Neural crest cell (in vitro differentiated cells): ENCODE measurements at places on chromosomes 6 and 20. TPM values are rescaled to one million over a fixed set of nuclear protein-coding genes. Genes with fewer than 3 reads are reported as not detected.
A peak's percentile ranks its signal among the peaks of the same experiment; 100 is the strongest.

The LST1 gene
- total RNA-seq, result not detected in 2 replicates

The BPI gene
- not detected in 2 replicates for total RNA-seq

The TAGAP gene
- total RNA-seq, result not detected in 2 replicates

The PPP1R14C gene
- total RNA-seq, result 7.0 and 7.3 TPM in 2 replicates

The TREML1 gene
- total RNA-seq, result not detected in 2 replicates

The RAB23 gene
- 20.1 and 21.1 TPM in 2 replicates for total RNA-seq

The ZKSCAN3 gene
- total RNA-seq, result 11.5 and 12.1 TPM in 2 replicates

The EFCAB8 gene
- total RNA-seq, result 0.26 TPM in 1 of 2 replicates, not detected in the other

The MLN gene
- not detected in 2 replicates for total RNA-seq

The ERVFRD-1 gene
- not detected in 2 replicates for total RNA-seq

DNA sequence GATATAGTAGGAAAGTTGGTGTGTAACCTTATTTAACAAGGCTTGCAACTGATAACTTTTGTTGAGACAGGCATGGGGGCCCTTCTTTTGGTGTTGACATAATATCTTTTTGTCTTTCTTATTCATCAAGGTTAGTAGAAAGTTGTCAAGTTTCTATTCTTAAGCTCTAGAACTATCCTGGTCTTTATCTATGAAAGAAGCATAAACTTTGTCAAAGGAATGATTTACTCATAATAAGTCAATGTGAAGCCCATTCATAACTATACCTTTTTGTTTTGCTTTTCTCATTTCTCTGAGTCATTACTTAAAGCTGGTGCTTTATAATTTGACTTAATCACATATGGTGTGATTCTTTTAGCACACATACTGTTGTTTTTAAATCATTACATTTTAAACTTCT is 312.4 kb downstream of the UTRN start:
- H3K36me3 ChIP-seq, result peaks cover 30% of the 10 kb centered on the region
- H3K4me3 ChIP-seq, result no peak overlapping the region
- H3K4me1 ChIP-seq, result no peaks in the 10 kb centered on the region

DNA sequence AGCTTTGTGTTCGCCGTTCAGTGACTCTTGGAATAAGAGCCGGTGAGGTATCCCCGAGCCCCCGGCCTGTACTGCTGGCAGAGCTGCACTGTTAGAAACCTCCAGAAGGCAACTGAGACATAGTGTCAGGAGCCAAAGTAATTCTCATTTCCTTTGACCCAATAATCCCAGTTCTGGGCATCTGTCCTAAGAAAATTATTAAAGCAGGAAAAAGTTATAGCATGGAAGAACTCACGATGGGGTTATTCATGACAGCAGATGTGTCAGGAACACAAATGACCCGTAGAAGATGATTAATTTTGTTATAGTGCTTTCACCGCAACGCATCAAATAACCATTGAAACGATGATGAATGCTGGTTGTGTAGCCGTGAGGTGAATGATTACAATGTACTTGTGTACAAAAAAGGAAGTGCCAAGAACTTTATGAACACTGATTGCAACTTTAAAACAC is 20.3 kb downstream of the CYP21A2 start:
- no peak for DNase-seq
- H3K4me3 ChIP-seq, result no peak overlapping the region
- H3K27ac ChIP-seq, result peak overlapping the region; percentile 62
- no peaks in the 10 kb centered on the region for H3K27me3 ChIP-seq

DNA sequence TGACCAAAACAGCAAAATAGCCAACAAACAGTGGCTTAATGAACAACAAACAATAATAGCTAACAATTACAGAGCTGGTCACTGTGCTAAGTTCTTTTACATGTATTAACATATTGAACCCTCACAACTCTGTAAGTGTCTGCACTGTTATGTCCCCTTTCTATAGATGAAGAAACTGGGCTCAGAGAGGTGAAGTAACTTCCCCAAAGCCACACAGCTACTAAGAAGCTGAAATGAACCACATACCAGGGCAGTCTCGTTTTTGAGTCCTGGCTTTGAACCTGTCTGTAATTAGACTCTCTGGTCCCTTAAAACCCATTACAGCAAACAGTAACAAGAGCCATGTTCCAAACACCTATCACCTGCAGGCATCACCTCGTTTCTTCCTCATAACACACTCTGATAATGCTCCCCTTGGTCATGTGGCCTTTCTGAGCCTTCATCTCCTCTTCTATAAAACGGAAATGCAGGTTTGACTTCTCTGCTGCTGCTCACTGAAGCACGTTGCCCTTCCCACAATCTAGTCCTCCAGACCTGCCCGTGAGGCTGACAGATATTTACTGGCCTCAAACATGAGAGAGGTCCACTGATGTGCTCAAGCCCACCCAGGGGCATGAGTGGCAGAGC is 23.3 kb downstream of the KCNK15 start:
- peaks cover 25% of the 10 kb centered on the region for H3K27me3 ChIP-seq
- H3K36me3 ChIP-seq, result no peaks in the 10 kb centered on the region
- peaks cover 4% of the 10 kb centered on the region for H3K4me1 ChIP-seq
- no peak overlapping the region for H3K4me3 ChIP-seq
- H3K27ac ChIP-seq, result no peak overlapping the region
- no peak for DNase-seq

DNA sequence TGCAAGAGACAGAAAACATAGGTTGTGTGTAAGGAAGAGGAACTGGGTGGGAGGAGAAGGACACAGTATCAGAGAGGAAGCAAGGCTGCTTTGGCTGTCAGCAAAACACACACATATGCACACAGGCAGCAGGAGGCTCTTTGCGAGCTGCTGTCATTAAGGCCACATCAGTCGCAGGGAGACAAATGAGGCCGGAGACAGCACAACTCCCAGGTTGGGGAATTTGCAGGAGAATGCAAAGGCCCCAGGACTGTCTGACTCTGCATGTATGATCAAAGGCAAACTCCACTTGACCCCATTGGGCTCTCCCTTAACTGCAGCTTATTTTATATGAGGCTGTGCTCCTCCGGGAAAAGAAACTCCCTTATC is 35.3 kb downstream of the METTL24 start:
- no peak overlapping the region for H3K4me3 ChIP-seq
- no peak overlapping the region for H3K27ac ChIP-seq
- no peaks in the 10 kb centered on the region for H3K27me3 ChIP-seq
- H3K4me1 ChIP-seq, result peaks cover 25% of the 10 kb centered on the region
- no peaks in the 10 kb centered on the region for H3K36me3 ChIP-seq

DNA sequence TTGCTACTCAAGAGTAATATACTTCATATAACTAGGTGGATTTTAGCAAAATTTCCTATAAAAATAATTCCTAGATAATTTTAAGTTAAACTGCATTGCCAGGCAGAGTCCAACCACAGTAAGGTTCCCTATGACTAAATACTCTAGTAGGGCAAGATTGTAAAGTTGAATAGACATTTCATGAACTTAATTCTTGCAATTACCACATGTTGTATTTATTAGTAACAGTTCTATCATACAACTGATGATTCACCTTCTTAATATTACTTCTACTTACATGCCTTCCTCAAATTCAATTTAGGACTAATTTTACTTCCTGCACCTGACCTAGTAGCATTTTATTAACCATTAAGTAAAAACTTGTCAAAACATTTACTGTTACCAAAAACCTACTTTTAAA is 266.7 kb upstream of the THEMIS start:
- no peaks in the 10 kb centered on the region for H3K4me1 ChIP-seq
- no peak overlapping the region for H3K27ac ChIP-seq
- H3K27me3 ChIP-seq, result no peaks in the 10 kb centered on the region
- H3K36me3 ChIP-seq, result no peaks in the 10 kb centered on the region

- H3K36me3 ChIP-seq, result peaks cover 12% of the 10 kb centered on the region
- no peak overlapping the region for H3K27ac ChIP-seq
- no peak overlapping the region for H3K4me3 ChIP-seq
- no peaks in the 10 kb centered on the region for H3K27me3 ChIP-seq
Observed at GRCh38 chr20:62381202-62381797, 5.6 kb upstream of the RPS21 start.

DNA sequence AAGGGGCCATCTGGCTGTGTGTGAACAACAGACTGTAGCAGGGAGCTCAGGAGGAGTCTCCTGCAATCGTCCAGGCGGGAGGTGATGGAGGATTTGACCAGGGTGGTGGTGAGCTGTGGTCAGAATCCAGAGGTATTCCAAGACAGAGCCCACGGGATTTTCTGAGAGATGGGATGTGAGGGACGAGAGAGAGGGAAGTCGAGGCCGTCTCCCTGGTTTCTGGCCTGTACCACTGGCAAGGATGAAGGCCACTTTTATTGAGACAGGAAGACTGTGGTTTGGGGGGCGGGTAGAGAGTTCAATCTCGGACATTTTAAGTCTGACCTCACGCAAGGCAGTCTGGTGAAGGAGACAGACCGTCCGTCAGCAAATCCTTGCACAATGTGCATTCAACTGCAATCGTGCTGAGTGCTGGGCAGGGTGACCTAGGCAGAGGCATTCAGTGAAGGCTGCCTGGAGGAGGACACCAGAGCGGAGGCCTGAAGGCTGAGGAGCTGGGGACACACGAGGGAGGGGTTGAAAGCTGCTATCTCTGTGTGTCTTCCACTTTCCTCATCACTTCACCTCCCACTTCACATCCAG is 53.9 kb downstream of the PREX1 start:
- no peaks in the 10 kb centered on the region for H3K27me3 ChIP-seq
- H3K4me3 ChIP-seq, result no peak overlapping the region
- peaks cover 43% of the 10 kb centered on the region for H3K4me1 ChIP-seq
- DNase-seq, result no peak

DNA sequence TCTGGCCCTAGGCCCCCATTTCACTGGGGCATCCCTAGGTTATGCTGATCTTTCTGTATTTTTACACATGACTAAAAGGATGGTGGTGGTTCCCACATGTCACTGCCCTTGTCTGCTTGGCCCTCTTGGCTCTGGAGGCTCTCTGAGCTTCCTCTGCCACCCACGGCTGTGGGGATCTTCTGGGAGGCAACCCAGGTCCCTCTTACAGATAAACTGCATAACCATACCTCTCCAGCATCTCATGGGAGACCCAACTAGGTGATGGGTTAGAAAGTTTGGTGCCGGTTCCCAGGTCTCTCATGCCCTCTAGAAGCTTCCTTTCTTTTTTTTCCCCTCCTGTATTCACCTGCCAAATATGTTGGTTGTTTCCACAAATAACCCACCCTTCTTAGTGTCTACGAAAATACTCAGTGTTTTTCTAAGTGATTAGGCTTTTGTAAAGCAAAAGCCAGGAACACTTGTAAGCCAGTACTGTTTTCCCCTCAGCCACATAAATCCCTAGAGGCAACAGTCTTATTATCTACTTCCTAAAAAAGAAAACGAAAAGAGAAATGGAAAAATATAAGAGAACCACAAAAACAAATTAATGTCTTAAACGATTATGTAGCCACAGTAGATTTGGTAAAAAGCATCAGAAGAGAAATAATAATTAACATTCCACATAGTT is 71.7 kb upstream of the SMLR1 start:
- no peak overlapping the region for H3K27ac ChIP-seq
- H3K4me1 ChIP-seq, result no peaks in the 10 kb centered on the region
- no peaks in the 10 kb centered on the region for H3K36me3 ChIP-seq
- no peak for DNase-seq
- H3K27me3 ChIP-seq, result no peaks in the 10 kb centered on the region

GRCh38 chr6:15755526-15755925 is 92.7 kb upstream of the DTNBP1 start:
- no peaks in the 10 kb centered on the region for H3K4me1 ChIP-seq
- no peak overlapping the region for H3K27ac ChIP-seq
- H3K4me3 ChIP-seq, result no peak overlapping the region
- no peaks in the 10 kb centered on the region for H3K27me3 ChIP-seq

- no peak overlapping the region for H3K4me3 ChIP-seq
- H3K36me3 ChIP-seq, result no peaks in the 10 kb centered on the region
- peaks cover 16% of the 10 kb centered on the region for H3K27me3 ChIP-seq
- peaks cover 19% of the 10 kb centered on the region for H3K4me1 ChIP-seq
Observed at GRCh38 chr6:142942238-142942637, 2.7 kb downstream of the HIVEP2 start.

GRCh38 chr6:34053721-34054120 is 92.2 kb downstream of the GRM4 start:
- DNase-seq, result no peak
- H3K4me3 ChIP-seq, result no peak overlapping the region
- no peaks in the 10 kb centered on the region for H3K4me1 ChIP-seq
- H3K36me3 ChIP-seq, result no peaks in the 10 kb centered on the region

DNA sequence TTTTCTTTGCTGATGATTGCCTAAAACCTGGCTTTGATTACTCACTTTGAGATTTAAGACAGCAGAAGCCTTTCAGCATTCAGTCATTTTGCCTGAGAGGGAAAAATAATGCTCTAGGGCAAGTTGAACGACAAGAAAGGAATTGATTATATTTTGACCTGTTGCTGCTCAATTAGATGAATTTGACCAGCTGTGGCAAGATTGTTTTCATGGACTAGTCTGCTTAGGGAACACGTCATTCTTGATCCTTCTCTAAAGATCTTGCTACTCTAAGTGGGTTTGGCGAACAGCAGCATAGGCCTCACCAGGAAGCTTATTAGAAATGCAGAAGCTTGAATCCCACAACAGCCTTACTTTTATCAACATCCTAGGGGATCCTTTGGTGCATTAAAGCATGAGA is 59.7 kb upstream of the PHACTR1 start:
- DNase-seq, result no peak
- H3K36me3 ChIP-seq, result no peaks in the 10 kb centered on the region

DNA sequence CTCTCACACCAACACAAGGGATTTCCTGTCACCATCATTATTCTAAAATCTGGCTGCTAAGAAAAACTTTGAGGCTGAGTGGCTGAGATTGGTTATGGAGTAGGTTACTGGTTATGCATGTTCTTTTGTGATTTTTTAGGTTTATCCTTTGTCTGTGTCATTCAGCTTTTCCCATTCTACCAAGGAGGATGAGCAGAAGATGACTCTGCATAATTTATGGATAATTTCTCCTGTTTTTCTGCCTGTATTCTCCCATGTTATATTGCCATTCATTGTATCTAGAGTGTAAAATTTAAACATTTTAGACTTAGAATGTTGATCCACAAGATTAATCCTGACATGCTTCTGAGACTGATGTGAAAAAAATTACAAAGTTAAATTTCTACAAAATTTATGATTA is 67.8 kb downstream of the SOBP start:
- peaks cover 45% of the 10 kb centered on the region for H3K4me1 ChIP-seq
- no peak overlapping the region for H3K27ac ChIP-seq
- H3K27me3 ChIP-seq, result no peaks in the 10 kb centered on the region
- H3K4me3 ChIP-seq, result no peak overlapping the region
- no peak for DNase-seq
- peaks cover 5% of the 10 kb centered on the region for H3K36me3 ChIP-seq

- H3K36me3 ChIP-seq, result no peaks in the 10 kb centered on the region
- no peak overlapping the region for H3K27ac ChIP-seq
- no peak overlapping the region for H3K4me3 ChIP-seq
- DNase-seq, result no peak
- H3K4me1 ChIP-seq, result no peaks in the 10 kb centered on the region
Observed at GRCh38 chr6:77036400-77036799, 426.9 kb downstream of the HTR1B start.

DNA sequence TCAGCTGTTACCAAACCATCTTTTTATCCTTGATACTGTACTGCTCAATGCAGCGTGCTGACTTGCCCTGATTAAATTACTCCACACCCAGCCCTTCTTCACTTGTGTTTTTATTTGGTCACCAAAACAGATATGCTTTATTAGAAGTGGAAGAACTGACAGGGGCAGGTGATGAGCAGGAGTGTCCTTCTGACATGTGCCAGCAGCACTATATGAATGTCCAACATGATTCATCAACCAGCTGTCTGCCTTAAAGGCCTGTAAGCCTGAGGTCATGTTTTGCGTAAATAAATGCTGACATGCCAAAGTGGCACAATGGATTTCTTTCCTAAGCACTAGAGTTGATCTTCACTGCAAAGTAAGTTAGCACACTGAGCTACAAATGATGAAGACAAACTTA is 15.4 kb downstream of the POPDC3 start:
- no peak overlapping the region for H3K27ac ChIP-seq
- DNase-seq, result no peak
- no peak overlapping the region for H3K4me3 ChIP-seq
- no peaks in the 10 kb centered on the region for H3K27me3 ChIP-seq
- no peaks in the 10 kb centered on the region for H3K36me3 ChIP-seq
- peaks cover 22% of the 10 kb centered on the region for H3K4me1 ChIP-seq
